Foreskin keratinocyte (primary cell): ENCODE measurements at places on chromosomes 1 and 21.

DNA sequence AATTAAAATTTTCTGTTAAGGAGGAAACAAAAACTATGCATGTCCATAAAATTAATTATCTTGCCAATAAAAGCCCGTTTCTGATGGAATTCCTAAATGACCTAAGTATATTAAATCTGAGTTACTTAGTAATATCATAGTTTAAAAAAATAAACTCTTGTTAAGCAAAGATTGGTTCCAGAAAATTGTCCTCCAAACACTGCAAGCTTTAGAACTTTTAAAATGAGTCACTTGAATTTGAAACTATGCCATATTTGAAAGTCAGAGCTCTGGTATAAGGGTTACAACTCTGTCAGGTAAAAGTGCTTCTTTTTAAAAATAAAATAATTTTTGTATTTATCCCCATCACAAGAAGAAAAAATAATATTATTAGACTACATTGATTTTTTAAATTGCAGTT is 409.5 kb downstream of the PLPP3 start:
- no peak for DNase-seq

GRCh38 chr1:169138866-169139670 is 32.6 kb downstream of the ATP1B1 start:
- DNase-seq = peak; percentile 40

- no peak for DNase-seq
Observed at GRCh38 chr1:30305519-30305918, 417.9 kb downstream of the MATN1 start.

GRCh38 chr21:31524140-31524539 is 135.4 kb upstream of the SOD1 start:
- DNase-seq = no peak

GRCh38 chr1:210827481-210827880 is 306.5 kb downstream of the KCNH1 start:
- no peak for DNase-seq

DNA sequence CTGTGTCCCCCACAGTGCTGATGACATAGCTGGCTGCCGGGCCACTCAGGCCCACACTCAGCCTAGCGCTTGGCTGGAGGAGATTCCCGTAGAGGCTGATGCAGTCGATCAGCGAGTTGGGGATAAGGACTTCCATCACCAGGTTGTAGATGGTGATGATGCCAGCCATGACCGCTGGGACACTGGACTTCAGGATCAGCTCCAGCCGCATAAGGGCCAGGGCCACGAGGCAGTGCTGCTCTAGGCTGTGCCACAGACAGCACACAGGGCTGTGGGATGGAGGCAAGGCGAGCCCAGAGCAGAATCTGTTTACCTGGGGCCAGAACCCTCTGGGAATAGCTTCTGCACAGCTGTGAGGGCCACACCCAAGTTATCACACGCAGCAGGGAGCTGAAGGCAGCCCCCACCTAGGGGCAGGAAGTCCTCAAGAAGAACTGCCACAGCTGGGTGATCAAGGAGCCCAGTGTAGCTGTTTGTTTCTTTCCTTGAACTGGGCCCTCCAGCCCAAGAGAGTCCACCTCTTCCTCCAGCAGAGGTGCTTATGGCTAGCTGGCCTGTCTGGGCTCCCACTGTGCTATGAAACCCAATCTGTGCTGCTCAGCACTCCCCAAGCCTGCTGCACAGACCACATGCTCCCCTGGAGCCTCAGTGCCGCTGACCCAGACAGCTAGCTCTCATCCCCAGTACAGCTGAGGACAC is 6.2 kb downstream of the SLC2A1 start:
- DNase-seq = no peak
